GM04504 (cell line): ENCODE measurements at places on chromosomes 12 and 14.

- DNase-seq: no peak
Observed at GRCh38 chr14:55340482-55340881, 69.3 kb downstream of the FBXO34 start.

- no peak for DNase-seq
Observed at GRCh38 chr14:85057221-85057620, 472.7 kb upstream of the FLRT2 start.

GRCh38 chr12:6688543-6688998 is 604 bp downstream of the ZNF384 start:
- DNase-seq: no peak

DNA sequence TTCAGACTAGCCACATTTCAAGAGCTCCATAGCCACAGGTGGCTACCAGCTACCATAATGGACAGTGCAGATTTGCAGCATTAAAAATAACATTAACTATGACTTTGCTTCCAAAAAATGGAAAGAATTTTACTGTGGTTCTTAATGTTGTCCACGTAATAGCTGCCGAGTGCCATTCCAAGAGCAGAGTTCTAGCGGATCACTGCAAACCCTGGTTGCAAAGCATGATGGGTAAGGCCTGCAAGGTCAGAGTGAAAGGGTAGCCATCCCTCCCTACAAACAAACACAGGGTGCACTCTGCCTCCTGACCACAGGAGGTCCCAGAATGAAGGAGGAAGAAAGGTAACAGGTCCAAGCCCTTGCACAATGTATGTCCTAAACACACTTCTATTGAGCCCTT is 157.6 kb downstream of the DPF3 start:
- peak; percentile 70 for DNase-seq

DNA sequence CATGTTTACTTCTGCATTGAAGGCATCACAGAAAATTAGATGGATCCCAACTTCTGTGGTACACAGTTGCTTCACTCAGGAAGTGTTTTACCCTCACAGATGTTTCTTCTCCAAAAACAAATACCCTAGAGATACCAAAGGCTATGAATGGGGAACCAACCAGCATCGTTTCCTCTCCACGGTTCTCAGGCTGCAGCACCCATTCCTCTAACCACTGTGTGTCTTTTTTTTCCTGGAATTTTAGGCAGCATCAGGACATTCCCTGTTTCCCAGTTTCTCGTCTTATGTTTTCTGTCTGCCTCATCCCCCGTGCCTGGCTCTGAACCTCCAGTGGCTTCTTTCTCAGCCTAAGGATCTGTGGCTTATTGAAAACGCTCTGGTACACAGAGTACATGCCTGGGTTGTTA is 72.0 kb upstream of the TBX5 start:
- DNase-seq: no peak

DNA sequence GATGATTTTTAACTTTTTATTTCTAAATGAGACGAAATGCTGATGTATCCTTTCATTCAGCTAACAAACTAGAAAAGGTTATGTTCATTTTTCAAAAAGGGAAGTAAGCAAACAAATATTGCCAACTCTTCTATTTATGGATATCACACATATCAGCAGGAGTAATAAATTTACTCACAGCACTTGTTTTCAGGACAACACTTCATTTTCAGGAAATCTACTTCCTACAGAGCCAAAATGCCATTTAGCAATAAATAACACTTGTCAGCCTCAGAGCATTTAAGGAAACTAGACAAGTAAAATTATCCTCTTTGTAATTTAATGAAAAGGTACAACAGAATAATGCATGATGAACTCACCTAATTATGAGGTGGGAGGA is 139.6 kb downstream of the HMGA2 start:
- DNase-seq: no peak

DNA sequence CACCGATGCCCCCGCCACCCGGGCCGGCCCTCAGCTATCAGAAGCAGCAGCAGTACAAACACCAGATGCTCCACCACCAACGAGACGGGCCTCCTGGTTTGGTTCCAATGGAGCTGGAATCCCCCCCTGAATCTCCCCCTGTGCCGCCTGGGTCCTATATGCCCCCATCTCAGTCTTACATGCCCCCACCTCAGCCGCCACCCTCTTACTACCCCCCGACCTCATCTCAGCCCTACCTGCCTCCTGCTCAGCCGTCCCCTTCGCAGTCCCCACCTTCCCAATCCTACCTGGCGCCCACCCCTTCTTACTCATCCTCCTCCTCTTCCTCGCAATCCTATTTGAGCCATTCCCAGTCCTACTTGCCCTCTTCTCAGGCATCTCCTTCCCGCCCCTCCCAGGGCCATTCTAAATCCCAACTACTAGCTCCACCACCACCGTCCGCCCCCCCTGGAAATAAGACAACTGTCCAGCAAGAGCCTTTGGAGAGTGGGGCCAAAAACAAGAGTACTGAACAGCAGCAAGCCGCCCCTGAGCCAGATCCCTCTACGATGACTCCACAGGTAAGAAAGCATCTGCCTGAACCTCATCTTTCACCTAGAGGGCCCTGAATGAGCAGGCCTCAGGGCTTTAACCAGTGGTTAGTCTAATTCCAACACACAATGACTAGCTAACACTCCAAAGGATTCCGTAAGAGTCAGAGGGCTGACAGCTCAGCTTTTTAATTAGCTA is 851 bp downstream of the YLPM1 start:
- DNase-seq: no peak

GRCh38 chr14:89175881-89176799 is 240.9 kb downstream of the FOXN3 start:
- no peak for DNase-seq

DNA sequence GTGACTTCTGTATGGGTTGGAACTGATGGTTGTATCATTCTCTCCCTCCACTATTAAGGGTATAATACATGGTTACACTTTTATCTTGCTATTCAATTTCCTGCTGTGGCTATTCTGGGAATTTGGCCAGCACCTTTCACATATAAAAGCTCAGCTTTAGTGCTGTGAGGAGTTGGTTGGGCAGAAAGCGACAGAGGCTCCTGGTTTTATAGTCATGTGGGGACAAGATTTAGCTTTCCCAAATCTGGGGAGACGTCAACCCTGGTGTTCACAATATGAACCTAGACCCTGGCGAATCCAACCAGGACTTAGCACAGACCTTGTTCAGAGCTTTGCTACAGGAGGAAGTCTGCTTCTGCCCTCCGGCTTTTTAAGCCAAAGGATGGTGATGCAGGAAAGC is 36.5 kb downstream of the FOS start:
- DNase-seq: no peak

GRCh38 chr14:105096206-105096875 is 31.1 kb upstream of the GPR132 start:
- no peak for DNase-seq

- no peak for DNase-seq
Observed at GRCh38 chr14:104941508-104942365, 17.1 kb downstream of the PLD4 start.

- no peak for DNase-seq
Observed at GRCh38 chr12:111368291-111368787, 556 bp downstream of the PHETA1 start.

- DNase-seq: no peak
Observed at GRCh38 chr12:13233830-13234641, 37.5 kb downstream of the EMP1 start.

- DNase-seq: no peak
Observed at GRCh38 chr12:48192861-48193260, 9.4 kb downstream of the CCDC184 start.

- DNase-seq: no peak
Observed at GRCh38 chr12:73612551-73612950, 925.1 kb upstream of the ATXN7L3B start.

DNA sequence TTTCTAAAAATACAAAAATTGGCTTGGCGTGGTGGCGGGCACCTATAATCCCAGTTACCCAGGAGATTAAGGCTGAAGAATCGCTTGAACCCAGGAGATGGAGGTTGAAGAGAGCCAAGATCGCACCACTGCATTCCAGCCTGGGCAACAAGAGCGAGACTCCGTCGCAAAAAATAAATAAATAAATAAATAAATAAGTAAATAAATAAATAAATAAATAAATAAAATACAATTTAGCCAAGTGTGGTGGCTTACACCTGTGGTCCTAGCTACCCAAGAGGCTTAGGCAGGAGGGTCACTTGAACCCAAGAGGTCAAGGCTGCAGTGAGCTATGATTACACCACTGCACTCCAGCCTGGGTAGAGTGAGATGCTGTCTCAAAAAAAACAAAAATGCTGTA is 26.5 kb upstream of the SPTSSA start:
- no peak for DNase-seq

GRCh38 chr12:105212438-105212837 is 23.5 kb downstream of the APPL2 start:
- DNase-seq: peak; percentile 86

GRCh38 chr14:52926953-52927352 is 23.9 kb downstream of the FERMT2 start:
- DNase-seq: no peak

GRCh38 chr12:6871052-6871957 is 1.8 kb downstream of the SPSB2 start:
- DNase-seq: no peak

DNA sequence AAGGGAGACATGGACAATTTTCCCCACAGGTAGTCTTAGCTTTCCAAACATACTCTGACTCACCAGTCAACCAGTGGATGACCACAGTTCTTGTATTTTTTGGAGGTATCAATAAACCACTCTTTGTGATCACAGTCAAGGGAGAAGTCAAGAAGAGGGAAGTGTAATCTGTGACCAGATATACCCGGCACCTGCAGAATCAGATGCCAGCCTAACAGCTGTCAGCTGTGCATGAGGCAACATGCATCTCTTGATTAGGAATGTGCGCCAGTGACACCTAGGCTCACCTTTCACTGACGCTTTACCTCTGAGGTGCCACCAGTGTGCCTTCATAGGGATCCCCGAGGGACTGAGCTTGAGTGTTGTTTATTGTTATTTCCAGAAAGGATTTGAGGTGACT is 20.0 kb downstream of the PROX2 start:
- no peak for DNase-seq

DNA sequence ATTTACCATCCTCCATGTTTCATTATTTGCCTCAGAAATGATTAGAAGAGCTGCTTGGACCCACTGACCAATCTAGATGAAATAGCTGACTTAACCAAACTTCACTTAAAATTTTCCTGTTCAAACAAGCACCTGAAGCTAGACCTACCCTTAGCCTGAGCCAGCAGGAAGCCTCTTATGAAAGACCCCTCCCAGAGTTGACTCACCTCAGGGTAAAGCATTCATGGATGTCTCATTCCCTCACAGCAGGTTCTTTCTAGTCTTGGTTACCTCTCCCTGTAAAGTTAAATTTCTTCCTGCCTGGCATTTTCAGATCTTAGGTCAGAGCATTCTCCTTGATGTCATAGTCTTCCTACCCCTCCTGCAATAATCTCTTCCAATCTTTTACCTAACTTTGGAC is 1209.8 kb downstream of the FLRT2 start:
- no peak for DNase-seq

- DNase-seq: no peak
Observed at GRCh38 chr14:53180272-53181221, 27.4 kb upstream of the DDHD1 start.

DNA sequence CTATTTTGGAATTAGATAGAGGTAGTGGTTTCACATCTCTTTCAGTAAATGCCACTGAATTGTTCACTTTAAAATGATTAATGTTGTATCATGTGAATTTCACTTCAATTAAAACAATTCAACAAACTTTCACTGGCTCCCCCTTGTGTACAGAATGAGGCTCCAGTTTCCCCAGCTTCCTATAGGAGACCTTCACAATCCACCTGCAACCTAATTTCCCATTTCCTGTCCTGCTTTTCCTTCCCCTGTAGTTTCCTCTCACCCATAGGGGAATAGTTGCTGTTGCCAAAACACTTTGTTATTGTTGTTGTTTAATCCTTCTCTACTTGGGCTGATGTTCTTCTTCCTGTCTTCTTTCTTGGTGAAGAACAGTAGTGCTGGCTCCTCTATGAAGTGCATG is 59.8 kb downstream of the NPAS3 start:
- DNase-seq: no peak

GRCh38 chr12:48572326-48572725 is 2.5 kb upstream of the LALBA start:
- no peak for DNase-seq

DNA sequence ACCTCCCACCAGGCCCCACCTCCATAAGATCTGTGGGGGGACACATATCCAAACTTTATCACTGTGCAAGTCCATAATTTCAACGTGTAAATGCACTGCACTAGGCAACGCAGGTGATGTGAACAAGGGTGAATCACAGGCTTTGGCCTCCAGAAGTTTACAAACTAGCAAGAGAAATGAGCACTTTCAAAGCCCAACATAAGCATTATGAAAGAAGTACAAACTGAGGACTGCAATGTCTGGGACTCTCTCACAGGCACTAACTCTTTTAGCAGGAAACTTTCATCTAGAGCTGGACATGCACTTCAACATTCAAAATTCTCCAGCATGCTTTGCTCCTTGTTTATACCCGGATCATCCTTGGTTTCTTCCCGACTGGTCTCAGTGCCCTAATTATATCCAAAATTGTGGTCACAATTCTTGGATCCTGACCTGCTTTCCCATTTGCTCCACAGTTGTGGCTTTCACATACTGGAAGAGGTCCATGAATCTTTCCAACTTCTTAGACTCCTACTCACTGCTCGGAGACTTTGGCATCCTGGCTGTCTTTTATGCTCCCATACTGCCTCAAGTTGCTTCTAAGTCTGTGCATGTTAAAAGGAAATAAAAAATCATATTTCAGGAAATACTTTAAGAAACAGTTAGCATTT is 44.9 kb upstream of the STRAP start:
- DNase-seq: peak; percentile 75

DNA sequence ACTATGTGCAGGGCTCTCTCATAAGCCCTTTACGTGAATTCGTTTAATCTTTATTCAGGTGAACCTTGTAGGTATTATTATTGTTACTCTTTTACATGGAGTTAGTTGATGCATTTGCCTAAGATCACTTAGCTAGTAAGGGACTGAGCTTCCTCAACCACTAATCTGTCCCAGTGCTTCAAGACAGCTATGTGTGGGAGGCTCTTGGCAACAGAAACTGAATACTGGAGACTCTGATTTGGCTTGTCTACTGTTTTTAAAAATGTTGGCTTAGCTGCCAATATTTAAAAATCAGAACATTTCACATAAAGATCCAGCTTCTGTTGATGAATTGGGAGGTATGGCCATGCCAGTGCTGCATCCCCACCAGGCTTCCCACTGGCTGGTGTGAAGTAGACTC is 6.8 kb downstream of the KNTC1 start:
- no peak for DNase-seq

DNA sequence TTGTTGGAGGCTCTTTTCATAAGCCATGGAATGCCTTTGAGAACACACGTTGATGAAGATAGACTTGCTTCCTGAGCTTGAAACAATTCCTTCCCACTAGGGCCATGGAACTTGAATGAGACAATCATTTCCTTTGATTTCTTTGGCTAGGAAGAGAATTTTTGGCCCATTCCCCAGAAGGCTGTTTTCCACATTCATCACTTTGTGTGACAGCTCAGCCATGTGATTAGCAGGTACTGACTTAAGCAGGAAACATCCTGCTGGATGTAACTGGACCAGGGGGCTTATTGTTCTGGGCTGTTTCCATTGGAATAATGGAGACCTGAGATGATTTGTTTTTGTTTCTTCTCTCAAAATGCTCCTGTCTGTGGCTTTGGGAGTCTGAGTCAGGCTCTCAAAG is 469.8 kb upstream of the SEL1L start:
- DNase-seq: no peak
